HFF-Myc (cell line): ENCODE measurements at places on chromosomes 12 and 14.

- no peak for DNase-seq
These were observed 5.6 kb downstream of the CNOT2 start for GRCh38 chr12:70248876-70249275.

- no peak for DNase-seq
These were observed 52.1 kb downstream of the EID3 start for GRCh38 chr12:104355630-104356029.

GRCh38 chr12:109678719-109679118 is 34.9 kb upstream of the FAM222A start:
- DNase-seq, result no peak

GRCh38 chr12:94873734-94874517 is 129.6 kb downstream of the NDUFA12 start:
- no peak for DNase-seq

- DNase-seq, result no peak
These were observed 1.8 kb downstream of the PRORP start for GRCh38 chr14:35124127-35124526.

- no peak for DNase-seq
These were observed 39.4 kb downstream of the PARP11 start for GRCh38 chr12:3833670-3834310.

GRCh38 chr12:13790317-13790716 is 191.1 kb downstream of the GRIN2B start:
- DNase-seq, result no peak

DNA sequence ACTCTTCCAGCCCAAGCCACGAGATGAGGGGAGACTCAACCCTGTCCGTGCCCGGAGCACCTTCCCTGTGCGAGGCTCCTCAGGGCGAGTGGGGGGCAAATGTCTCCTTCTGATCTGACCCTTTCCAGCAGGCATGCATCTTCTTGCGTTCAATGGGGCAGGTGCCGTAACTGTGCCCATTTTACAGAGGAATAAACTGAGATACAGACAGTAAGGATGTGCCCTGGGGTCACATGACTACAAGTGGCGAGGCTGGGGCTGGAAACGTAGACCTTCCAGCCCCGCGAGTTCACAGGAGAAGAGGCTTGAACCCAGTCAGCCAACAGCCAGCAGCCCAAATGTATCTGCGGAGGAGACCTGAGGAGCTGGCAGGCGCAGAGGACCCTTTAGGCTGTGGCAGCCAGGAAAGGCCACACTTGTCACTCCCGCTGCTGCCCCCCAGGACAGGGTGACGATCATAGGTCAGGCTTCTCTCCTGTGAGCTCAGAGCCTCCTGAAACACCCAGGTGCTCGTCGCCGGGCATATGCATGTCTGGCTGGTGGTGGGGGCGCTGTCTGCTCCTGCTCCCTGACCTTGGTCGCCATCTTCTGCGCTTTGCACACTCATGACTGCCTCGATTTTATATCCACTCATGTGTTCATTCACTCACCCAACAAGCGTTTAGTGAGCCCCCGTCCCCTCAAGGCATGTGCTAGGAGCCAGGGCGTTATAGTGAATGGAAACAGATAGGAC is 41.7 kb downstream of the CCDC88C start:
- no peak for DNase-seq

DNA sequence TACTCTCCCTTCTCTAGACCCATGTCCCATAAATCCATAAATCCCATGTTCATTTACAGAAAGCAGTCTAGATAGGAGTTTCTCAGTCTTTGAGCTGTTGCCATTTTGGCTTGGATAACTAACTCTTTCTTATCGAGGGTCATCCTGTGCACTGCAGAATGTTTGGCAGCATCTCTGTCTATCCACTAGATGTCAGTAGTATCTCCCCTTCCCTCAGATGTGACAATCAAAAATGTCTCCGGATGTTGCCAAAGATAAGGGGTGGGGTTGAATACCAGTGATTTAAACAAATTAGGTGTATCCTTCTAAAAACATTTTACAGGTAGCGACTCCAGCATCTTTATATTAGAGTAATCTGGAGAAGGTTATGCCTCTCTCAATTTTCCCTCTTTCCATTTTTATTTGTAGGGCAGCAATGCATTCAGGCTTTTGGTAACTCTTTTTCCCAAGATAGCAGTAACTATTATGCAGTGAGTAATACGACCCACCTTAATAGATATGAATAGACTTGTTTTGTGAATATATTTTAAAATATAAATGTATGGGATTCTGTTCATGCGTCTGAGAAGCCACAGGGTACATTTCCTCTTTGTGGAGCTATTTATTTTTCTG is 100.7 kb downstream of the LRRK2 start:
- DNase-seq, result no peak

- no peak for DNase-seq
These were observed 59.5 kb upstream of the ARHGAP5 start for GRCh38 chr14:32017587-32017986.

GRCh38 chr14:34302654-34303053 is 159.4 kb downstream of the SPTSSA start:
- DNase-seq, result no peak

GRCh38 chr14:97408937-97409815 is 612.0 kb downstream of the VRK1 start:
- DNase-seq, result no peak

DNA sequence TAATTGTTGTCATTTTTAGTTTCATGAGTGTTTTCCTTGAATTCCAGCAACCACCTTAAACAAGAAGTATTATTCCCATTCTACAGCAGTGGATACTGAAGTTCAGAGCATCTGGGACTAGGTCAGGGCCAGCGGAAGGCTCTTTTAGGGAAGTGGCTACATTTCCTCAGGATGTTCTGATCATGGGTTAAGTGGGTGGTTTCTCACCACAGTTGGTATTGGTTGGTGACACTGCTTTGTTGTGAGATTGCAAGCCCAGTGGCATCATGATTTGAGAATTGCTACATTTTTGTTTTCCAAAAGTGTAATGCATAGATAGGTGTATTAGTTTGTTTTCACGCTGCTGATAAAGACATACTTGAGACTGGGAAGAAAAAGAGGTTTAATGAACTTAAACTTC is 47.1 kb downstream of the SYNE2 start:
- no peak for DNase-seq

DNA sequence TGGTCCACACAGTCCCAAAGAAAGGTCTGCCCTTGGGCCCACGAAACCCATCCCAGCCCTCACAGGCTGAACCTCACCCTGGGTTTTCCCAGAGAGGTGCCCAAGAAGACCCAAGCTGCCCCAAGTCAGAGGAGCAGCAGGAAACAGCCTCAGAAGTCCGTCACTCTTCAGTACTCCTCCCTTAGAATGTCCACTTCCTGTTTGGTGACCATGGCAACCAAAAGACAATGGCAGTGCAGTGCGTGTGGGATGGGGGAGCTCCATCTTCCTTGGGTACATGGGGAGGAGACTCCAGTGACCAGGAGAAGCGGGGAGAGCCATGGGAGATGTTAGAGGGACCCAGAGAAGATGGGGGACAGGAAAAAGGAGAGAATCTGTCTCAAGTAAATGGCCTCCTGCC is 11.3 kb downstream of the SELPLG start:
- no peak for DNase-seq

GRCh38 chr12:66320996-66321395 is 18.7 kb downstream of the HELB start:
- no peak for DNase-seq
